ENCODE measurements at places on chromosomes 7 and 10.

GRCh38 chr7:50771120-50772002, 11.3 kb downstream of the GRB10 start:
- no peak for DNase-seq

- no peak for DNase-seq
Observed at GRCh38 chr10:9140373-9140772, 1085.9 kb downstream of the GATA3 start.

DNA sequence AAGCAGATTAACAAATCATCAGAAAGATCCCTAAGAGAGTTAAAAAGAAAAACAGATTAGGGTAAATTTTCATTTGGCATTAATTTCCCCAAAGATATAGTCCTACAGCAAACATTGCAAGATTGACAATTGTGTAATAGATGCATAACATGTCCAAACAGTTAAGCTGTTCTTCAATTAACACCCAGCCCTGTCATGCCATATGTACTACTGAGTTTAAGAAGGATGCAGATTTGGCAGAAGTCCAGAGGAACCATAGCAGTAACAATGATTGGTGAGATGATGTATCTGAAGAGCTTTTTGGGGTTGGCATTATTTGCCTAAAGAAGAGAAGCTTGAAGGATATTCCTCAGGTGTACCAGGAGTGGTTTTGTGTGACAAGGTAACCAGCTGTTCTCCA, 287.6 kb downstream of the LRMDA start:
- DNase-seq, result no peak

DNA sequence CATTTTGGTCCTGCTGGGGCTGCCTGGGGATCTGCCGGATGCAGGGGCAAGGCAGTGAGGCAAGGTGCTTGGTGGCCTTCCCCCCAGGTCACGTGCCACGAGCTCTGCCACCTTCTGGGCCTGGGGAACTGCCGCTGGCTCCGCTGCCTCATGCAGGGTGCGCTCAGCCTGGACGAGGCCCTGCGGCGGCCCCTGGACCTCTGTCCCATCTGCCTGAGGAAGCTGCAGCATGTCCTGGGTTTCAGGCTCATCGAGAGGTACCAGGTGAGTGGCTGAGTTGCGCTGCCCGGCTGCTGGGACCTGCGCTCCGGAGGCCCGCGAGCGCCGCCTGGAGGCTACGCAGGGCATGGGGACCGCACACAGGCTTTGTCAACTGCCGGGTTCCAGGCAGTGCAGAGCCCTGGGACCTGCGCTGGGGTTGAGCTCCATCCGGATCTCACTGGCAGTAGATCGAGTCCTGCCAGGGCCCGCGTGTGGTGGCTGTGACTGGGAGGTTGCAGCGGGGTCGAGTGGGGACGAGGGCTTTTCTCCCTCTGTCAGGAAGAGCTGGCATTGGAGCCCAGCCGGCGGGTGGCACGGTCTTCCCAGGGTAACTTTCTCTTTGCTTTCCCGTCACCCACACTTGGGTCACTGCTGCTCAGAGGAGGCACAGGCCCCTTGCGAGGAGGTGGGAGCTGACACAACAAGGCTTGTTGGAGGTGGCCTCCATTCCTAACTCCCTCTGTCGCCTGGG, 21.7 kb downstream of the AMZ1 start:
- no peak for DNase-seq

DNA sequence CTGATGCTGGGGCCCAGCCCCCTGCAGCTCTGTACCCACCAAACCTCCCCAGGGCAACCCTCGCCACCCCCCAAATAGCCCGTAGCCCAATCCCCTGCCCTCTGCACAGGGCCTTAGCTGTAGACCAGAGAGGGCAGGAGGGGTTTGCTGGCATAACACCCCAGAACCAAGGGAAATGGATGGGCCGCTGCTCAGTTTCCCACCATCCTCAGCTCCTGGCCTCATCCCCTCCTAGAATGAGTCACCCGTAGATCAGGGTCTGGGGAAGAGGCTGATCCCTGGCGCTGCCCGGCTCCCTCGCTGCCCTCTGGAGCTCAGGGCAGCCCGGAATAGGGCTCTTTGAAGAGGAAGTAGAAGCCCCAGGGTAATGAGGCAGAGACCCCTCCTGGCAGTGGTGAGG, 31.2 kb downstream of the LDB3 start:
- DNase-seq, result no peak

DNA sequence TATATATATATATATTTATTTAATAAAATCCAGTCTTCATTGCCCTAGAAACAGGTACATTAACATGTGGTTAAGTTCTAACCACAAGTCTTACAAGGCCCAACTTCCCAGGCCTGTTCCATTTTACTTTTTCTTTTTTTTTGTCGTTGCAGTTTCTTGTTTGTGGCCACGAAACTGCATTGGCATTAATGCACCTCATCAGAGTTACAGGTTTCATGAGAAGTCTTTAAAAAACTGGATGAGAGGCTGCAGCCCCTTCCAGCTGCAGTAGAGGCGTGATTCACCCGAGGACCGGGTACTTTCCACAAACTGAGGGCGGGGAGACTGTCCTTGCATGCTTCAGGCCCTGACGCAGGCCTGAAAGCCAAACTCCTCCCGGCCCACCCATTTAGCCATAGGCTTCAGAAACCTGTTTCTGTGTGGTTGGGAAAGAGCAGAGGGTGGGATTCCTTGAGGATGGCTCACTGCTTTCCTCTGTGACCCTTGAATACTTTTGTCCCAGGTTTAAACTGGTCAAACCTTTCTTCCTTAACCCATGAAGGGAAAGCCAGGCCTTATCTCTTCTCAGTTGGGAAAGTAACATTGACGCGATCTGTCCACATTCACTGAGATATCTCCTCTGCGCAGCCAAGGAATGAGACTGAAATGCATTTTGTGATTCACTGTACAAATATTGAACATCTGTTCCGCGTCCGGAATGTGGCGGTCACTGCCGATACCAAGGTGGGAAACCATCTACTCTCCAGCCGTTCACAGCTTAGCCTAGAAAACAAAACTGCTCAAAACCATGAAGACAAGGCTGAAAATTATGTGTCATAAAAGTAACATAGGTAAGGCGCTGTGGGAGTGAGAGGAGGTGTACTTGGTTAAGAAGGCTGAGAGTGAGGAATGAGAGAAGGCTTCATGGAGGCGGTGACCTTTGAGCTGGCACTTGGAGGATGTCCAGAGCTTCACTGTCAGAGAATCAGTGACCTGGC, 311.7 kb downstream of the GATA3 start:
- peak; percentile 92 for DNase-seq

GRCh38 chr7:124764847-124765400, 668 bp downstream of the GPR37 start:
- no peak for DNase-seq

- no peak for DNase-seq
Observed at GRCh38 chr10:112369495-112370423, 4.2 kb upstream of the ACSL5 start.

DNA sequence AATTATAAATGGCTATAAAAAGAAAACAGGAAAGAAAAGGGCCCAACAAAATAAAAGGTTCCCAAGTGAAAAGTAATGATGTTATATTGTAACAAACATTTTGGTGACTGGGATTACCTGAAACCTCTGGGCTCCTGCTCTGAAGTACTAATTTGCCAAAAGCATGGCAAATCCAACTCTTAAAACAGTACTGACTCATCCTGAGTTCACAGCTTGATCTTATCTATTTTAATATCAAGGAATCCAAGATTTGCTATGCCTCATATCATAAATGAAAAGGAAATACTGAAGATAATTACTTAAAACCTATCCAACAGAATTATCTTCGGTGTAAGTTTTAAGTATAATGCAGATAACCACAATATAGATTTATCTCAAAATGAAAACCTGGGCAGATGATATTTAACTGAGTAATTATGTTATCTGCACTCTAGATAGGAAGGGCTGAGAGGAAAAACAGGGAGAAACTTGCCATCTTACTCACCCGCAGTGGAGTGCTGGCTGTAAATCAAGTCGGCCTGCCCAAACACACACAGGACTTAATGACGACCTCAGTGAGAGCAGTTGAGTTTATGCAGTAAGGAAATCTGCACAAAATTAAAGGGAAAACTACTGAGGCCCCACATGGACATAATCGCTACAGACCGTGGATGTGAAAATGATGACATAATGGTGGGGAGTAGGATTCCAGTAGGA, 48.4 kb downstream of the MPP7 start:
- peak; percentile 24 for DNase-seq

All from HS-27A (cell line).